ENCODE measurements at places on chromosomes 2 and 18. TPM values are rescaled to one million over a fixed set of nuclear protein-coding genes. Genes with fewer than 3 reads are reported as not detected.

Gene TMEM87B
- total RNA-seq: 23.6 TPM

Gene PDE11A
- 0.27 TPM for total RNA-seq

Gene IL36B
- total RNA-seq: not detected

Gene G6PC2
- total RNA-seq: not detected

Gene GNAL
- 5.6 TPM for total RNA-seq

Gene SDC1
- total RNA-seq: 90.0 TPM

Gene SPATA3
- not detected for total RNA-seq

Gene SERPINB7
- total RNA-seq: not detected

Gene ST8SIA5
- total RNA-seq: not detected

DNA sequence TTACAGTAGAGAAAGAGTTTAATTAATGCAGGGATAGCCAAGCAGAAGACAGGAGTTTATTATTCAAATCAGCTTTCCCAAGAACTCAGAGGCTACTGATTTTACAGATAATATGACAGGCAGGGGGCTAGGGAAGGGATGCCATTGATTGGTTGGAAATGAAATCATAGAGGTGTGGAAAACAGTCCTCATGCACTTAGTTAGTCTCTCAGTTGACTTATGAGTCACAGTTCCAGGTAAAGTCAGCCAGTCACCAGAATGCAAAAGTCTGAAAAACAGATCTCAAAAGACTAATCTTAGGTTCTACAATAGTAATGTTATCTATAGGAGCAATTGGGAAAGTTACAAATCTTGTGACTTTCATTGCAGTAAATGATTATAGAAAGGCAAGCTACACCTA, 676.4 kb upstream of the CHAC2 start:
- DNase-seq: no peak

DNA sequence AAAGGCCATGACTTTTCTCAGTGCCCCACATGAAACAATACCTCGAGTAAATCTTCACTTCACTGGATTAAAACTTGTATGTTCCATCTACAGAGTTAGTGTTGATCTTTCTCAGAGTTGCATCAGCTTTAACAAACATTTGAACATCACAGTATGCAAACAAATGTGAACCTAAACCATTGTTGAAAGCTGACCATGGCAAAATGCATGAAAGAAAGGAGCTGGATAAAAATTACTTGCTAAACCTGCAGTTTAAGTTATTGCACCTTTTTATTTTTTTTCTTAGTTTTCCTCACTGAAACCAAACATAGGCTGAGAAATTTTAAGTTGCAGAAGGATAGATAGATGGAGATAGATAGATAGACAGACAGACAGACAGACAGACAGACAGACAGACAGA, 107.2 kb upstream of the UGP2 start:
- DNase-seq: no peak

- DNase-seq: no peak
Measured at GRCh38 chr18:9827211-9827792, 58.5 kb upstream of the TXNDC2 start.

DNA sequence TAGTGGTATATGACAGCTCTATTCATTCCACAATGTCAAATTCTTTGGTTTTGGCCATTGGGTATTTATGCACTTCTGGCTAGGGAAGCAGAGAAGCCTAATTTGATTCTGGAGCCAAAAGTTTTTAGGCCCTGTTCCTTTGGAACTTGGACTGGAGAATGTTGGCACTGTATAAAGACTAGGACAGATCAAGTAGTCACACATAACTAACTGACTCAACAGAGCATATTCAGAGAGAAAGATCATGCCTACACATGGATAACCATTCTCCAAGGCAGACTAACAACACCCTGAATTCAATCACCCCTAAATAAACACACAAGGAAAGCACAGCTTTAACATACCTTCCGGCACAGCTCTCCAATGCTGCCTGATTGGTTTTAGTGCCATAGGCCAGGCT, 62.9 kb downstream of the ARHGAP15 start:
- no peak for DNase-seq

- no peak for DNase-seq
Measured at GRCh38 chr18:59395226-59396175, 36.4 kb upstream of the LMAN1 start.

- no peak for DNase-seq
Measured at GRCh38 chr2:226607379-226607778, 192.2 kb downstream of the IRS1 start.

- no peak for DNase-seq
Measured at GRCh38 chr2:150160058-150160457, 327.4 kb downstream of the RND3 start.

DNA sequence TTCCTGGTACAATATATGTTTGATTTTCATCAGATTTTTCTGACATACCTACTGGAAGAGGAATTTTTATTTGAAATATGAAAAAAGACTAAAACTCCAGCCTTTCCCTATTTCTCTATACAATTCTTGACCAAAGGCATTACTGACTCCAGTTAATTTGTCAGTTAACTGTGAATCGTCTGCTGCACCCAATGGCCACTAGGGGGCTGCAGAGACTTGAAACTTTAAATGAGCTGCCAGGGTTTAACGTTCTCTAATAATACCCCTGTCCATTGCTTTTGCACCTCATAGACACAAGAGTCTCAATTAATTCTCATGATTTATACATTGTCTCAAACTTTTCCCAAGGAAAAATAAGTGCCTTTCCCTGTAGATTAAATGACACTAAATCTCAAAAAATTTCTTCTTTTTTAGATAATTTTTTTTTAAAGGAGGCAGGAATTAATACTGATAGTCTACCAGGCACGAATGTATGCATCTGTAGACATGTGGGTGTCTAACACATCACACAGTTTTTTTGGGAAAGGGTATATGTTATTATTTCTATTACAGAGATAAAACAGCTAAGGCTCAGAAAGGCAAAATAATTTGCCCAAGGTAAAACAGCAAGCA, 1.8 kb upstream of the ALK start:
- DNase-seq: peak; percentile 53

DNA sequence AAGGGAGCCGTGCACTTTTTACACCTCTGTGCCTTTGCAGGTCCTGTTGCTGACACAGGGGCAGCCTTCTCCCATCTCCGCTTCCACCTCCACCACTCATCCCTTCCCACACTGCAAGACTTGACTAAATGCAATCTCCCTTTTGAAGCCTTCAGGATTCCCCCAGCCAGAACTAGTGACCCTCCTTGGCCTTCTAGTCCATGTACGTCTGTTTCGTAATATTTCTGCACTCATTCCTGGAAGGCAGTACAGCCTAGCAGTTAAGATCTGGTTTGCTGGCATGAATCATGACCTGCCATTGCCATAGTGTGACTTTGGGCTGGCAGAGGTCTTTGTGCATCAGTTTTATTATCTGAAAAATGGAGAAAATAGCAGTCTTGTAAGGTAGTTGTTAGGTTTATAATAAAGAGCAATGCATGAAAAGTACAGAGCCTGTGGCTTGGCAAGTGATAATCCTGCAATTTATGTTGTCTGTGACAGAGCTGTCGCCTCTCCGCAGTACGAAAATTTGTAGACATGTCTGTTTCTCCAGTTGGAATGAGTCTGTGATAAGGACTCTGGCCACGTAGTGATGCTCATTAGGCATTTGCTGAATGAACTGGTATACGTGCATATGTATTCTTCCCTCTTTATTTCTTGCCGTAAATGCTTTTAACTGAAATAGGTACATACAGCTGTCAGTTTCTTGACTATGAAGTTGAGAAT, 36.7 kb downstream of the NCK2 start:
- no peak for DNase-seq

GRCh38 chr18:32911660-32912284, 138.9 kb upstream of the KLHL14 start:
- no peak for DNase-seq

- no peak for DNase-seq
Measured at GRCh38 chr18:43934781-43935471, 657.6 kb upstream of the SYT4 start.

DNA sequence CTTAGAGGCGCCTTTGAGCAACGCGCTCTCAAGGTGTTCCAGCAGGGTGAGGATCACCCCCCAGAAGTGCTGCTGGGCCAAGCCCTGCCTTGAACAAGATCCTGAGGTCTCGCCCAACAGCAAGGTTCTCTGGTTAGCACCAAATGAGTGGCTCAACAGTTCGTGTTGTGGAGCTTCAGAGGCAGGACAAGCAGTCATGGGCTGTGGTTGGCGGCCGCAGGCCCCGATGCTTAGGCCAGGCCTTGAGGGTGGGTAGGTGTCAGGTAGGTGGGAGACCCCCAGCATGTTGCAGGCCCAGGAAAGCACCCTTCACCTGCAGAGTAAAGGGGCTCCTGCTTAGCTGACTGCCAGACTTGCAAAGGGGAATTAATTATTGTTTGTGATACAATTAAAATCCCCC, 70.2 kb upstream of the FOSL2 start:
- DNase-seq: no peak

DNA sequence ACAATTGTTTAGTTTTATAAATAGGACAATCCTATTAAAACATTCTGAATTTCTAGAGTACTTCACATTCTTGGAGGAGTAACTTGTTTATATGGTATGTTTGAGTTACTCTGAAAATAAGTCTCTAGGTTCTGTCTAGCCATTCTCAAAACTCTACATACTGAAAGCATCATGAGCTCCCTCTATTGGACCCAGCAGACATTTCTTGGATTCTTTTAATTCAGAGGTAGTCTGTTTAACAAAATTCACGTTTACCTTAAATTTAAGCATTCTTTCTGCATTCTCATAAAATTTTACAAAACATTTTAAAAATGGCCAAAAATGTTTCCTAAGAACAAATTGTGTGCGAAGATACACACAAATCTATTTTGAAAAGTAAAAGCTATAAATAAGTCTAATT, 15.3 kb downstream of the SP9 start:
- DNase-seq: no peak

DNA sequence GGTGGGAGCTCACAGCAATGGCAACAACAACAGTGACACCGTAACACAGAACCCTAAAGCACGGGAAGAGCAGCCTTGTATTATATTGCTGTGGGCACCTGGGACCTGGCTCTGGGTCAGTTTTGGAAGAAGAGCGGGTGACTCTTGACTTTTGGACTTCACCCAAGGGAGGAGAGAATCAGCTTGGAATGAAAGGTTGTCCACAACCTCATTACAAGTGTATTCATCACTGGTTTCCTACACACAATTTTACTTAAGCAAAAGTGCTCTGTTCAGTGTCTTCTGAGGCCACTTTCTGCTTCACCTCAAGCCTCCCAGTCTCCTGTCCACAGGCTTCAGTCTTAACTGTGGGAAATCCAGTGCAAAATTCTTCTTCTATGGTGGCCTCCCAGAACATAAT, 263.8 kb downstream of the KCNE4 start:
- DNase-seq: no peak

- no peak for DNase-seq
Measured at GRCh38 chr2:64924170-64924934, 64.8 kb upstream of the SLC1A4 start.

- no peak for DNase-seq
Measured at GRCh38 chr2:112918256-112918655, 7.3 kb downstream of the IL37 start.

DNA sequence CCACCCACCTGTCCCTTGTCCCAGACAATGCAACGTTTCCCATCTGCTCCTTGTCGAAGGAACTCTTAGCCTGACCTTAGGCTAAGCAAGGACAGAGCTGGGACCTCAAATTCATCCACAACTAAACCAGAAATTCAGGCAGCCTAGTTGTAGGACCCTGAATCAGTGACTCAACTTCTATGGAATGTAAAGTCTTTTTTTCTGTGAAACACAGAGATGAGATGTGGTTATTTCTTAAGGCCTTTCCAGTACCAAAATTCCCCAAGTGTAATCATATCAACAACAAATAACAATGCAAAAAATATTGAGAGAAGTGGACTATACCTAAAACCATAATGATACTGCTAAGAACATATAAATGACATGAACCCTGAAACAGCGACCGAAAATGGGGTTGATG, 46.7 kb downstream of the EN1 start:
- DNase-seq: no peak

DNA sequence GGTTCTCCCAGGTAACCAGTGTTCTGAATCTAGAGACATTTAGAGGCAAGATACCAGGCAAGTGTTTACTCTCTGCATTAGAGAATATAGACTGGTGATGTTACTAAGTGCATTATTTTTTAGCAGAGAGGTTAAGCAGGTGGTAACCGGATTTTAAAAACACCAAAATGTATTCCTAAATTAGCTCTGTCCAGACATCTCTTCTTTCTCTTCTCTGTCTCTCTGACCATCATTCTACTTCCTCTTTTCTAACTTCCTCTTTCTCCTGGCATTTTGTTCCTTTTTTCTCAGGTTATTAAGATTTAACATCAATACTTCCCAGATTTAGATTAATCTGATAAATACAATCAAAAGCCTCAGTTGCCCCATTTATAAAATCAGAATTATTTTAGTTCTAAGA, 31.7 kb upstream of the DYNC1I2 start:
- no peak for DNase-seq

DNA sequence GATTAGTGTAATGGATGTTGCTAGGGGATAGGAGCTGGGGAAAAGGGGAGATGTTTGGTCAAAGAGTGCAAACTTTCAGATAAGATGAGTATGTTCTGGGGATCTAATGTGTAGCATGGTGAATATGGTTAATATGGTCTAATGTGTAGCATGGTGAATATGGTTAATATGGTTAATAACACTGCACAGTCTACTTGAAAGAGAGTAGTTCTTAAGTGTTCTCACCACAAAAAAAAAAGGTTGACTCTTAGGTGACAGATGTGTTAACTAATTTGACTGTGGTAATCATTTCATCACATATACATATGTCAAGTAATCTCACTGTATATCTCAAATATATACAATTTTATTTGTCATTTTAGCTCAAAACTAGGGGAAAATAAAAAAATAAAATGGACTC, 121.3 kb upstream of the CD226 start:
- no peak for DNase-seq

DNA sequence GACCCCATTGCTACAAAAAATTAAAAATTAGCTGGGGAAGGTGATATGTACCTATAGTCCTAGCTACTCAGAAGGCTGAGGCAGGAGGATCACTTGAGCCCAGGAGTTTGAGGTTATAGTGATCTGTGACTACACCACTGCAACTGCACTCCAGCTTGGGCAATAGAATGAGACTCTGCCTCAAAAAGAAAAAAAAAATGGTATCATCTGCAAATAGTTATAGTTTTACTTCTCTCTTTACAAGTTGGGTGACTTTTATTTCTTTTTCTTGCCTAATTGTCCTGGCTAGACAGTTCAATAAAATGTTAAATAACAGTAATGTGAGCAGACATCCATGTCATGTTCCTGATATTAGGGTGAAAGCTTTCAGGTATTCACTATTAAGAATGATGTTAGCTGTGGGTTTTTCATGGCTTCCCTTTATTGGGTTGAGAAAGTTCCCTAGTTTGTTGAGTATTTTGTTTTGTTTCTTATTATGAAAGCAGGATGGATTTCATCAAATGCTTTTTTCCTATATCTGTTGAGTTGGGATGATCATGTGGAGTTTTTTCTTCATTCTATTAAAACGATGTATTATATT, 24.9 kb upstream of the ACOXL start:
- DNase-seq: no peak

GRCh38 chr2:71995067-71995665, 152.5 kb downstream of the CYP26B1 start:
- DNase-seq: no peak

- DNase-seq: no peak
Measured at GRCh38 chr18:34494359-34494696, 215.8 kb upstream of the DTNA start.
